AG08396 (cell line): ENCODE measurements at places on chromosomes 12 and 14.
A peak's percentile ranks its signal among the peaks of the same experiment; 100 is the strongest.

GRCh38 chr12:128761379-128761790 is 62.4 kb downstream of the SLC15A4 start:
- no peak for DNase-seq

DNA sequence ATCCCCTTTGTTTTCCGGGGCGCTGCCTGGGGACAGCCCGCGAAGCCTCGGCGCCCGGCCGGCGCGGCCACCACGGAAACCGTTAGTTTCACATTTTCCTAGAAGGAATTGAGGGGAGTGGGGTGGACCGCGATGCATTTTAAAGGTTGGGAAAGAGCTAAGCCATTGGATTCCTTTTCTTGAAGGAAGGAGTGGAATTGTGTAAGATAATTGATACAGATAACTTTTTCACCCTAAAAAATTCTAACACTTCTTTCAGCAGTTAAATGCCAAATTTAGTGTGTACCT is 137.1 kb downstream of the MON2 start:
- DNase-seq: no peak

- no peak for DNase-seq
These were observed at the start of gene KLRC1 for GRCh38 chr12:10453156-10453555. KLRC1 (minus strand) TSS chr12:10453377; CDS start chr12:10451156, 2,221 bp downstream.

DNA sequence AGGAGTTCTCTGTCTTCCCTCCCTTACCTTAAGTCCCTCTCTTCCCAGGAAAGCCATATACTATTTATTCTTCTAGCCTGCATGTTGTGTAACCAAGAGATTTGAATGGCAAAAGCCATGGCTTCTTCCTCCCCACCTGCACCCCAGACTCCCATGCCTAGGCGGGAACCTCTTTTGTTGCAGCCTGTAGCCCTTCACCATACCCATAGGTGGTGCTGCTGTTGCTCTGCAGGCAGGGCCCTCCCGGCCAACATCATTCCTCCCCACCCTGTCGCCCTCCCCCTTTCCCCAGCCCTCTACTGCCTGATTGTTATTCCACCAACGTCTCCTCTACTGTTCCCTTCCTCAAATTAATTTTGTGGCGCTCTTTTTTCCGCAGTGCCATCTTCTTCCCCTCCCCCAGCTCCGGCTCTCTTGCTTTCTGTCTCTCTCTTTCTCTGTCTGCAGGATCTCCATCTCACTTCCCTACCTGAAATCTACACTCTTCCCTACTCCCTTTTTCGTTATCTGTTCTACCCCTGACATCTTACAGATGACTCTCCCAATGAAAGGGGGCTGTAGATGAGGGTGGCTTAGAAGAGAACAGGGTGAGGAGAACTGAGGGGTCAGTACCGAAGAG is 13.8 kb downstream of the NGDN start:
- peak; percentile 37 for DNase-seq

DNA sequence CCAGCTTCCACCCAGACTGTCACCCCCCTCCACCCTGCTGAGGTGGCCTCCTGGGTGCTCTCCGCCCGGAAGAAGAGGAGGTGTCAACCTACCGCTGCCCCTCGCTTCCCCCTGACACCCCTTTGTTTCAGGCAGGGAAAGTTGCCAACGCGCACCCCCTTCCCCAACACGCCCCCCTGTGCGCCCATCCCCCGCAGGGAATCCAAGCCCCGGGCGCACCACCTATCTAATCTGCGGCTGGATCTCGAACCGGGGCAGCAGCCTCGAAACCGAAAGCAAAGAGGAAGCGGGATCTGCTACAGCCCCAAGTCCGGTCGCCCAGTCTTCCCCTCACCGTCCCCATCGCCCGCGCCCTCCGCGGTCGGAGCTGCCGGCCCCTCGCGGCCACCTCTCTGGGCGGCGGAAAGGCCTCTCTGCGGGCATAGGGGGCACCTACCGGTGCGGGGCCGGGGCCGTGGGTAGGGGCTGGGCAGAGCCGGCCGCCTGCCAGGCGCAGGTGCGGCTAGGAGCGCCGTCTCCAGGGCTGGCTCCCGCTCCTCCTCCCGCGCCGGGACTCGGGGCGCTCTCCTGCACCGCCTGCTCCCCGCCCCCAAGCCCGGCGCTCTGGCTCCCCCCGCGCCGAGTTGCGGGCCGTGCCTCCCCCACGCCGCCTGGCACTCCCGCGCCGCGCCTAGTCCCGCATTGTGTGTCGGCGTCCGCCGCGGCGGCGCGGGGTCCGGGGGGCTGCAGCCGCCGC is 18.3 kb upstream of the PLEKHH1 start:
- peak; percentile 79 for DNase-seq
